ENCODE measurements at places on chromosomes 2 and 18.

DNA sequence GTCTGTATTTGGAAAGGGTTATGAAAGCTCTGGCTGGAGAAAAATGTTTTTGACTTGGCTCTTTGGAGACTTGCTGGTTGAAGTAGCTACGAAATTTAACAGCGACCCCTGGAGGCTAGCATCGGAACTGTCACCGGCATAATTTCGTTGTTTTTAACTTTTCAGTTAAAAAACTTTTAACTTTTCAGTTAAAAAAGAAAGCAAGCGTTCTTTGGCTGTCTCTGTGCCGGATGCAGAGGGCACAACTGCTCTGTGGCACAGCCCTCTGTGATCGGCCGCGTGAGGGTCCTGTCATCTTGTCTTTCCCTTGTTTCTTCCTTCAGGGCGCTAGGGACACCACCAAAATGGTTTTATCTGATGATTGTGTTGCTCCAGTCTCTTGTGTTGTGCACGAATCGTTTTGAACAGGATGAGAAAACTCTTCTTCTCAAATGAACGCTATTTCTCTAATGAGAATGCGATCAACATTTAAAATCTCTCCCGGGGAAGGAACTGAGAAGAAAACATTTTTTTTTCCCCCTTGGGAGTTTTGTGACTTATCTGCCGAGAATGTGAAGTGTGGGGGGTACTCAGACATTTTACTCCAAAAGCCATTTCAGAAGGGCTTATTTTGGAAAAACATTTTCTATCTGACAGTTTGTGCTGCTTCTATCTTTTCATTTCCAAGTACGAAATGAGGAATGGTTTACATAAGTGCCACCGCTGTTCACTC lies 57.1 kb downstream of the ADCYAP1 start:
- DNase-seq, result no peak

DNA sequence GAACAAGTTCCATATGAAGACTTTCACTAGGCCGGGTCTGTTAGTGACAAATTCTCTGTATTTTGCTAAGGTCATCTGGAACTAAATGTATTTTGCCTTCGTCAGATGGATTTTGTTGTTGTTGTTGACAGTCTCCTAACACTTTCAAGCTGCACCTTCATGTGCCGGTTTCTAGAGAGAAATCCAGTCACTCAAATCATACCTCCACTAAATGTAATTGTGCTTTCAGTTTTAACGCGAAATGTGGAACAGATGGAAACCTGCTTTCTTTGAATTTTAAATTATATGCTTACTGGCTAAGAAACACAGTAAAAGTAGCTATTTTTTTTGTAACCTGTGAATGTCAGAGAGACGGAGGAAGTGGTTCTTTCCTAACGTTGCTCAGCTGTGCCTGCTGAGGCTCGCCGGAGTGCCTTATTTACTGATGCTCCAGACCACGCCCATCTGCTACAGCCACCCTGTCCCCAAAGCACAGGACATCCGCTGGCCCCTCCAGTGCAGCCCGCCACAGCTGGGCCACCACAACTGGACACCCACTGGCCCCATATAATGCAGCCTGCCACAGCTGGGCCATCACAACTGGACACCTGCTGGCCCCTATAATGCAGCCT lies 134.7 kb downstream of the PXDN start:
- DNase-seq, result no peak

DNA sequence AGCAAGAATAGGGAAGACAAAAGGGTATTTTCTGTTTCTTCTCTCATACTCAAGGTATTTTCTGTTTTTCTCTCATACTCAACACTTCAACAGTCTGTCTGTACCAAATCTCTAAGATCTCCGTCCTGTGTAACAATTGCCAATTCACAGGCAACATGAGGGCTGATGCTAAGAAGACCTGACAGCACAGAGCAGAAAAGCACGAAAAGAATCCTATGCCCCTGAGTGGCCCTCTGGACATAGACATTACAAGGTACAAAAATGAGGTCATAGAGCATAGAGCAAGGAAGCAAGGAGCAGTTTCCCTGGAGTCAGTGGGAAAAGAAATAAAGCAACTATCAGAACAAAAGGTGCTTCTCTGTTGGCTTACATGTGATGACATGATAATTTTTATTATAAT lies 1612.6 kb upstream of the CELF4 start:
- DNase-seq, result no peak

- no peak for DNase-seq
Observed at GRCh38 chr18:63311118-63312018, 8.2 kb downstream of the BCL2 start.

DNA sequence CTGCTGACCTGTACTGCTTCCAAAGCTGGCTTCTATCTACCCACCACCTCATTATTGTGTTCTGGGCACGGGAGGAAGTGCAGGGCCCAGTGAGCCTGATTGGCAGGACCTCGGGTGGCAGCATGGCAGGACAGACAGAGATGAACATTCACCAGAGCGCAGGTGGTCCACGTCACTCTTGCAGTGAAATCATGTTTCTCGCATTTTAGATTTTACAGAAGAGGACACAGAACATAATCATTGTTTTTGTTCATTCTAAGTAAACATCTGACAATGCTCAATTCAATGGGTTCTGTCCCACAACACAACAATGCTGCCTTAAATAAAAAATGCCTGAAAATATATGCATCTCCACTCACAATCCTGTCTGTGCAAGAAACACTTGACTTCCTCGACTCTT lies 11.5 kb upstream of the BIN1 start:
- DNase-seq, result no peak

DNA sequence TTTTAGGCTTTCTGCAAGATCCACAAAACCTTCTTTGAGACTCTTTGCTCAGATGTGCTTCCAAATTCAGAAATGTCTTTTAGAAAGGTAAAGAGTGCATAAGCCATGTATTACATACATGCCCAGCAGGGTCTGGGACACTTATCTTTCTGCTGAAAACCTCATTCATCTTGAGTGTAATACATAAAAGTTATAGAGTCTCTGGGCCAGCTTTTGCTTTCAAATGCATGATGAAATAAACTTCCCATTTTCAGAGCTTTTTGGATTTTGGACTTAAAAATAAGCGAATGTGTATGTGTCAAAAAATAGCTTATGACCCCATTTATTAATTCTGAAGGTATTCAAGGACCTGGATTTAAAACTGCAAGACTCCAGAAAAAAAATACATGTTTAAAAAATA lies 8.0 kb downstream of the CYRIA start:
- DNase-seq, result no peak

GRCh38 chr18:48345596-48345995 lies 63.6 kb downstream of the ZBTB7C start:
- DNase-seq, result no peak

DNA sequence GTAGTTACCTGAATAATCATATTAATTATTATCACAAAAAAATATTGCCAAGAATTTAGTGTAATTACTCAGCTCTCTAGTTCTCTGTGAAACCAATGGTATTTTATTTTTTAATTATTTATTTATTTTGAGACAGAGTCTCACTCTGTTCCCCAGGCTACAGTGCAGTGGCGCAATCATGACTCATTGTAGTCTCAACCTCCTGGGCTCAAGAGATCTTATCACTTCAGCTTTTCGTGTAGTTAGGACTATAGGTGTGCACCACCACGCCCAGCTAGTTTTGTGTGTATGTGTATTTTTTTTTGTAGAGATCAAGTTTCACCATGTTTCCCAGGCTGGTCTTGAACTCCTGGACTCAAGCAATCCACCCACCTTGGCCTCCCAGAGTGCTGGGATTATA lies 440.4 kb upstream of the CDH20 start:
- no peak for DNase-seq

- no peak for DNase-seq
Observed at GRCh38 chr2:86226070-86226469, 26.8 kb downstream of the MRPL35 start.

DNA sequence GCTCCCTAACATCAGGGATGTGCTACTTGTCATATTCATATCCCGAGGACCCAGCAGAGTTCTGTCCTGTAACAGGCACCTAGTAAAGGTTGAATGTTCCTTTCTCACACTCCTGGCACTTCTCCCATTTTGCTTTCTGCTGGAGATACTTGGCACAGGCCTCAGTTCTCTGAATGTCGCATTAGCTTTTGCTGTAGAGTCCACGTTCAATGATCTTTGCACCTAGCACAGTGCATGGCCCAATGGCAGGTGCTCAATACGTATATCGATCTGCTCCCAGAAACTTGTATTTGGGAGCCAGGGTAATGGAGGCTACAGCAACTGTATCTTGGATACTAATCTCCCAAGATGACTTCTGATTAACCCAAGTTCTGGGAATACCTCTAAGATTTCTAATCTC lies 24.8 kb upstream of the VPS4B start:
- no peak for DNase-seq

GRCh38 chr18:54679318-54680149 lies 88.5 kb downstream of the DYNAP start:
- no peak for DNase-seq

GRCh38 chr2:114543236-114543766 lies 100.9 kb downstream of the DPP10 start:
- DNase-seq, result no peak

DNA sequence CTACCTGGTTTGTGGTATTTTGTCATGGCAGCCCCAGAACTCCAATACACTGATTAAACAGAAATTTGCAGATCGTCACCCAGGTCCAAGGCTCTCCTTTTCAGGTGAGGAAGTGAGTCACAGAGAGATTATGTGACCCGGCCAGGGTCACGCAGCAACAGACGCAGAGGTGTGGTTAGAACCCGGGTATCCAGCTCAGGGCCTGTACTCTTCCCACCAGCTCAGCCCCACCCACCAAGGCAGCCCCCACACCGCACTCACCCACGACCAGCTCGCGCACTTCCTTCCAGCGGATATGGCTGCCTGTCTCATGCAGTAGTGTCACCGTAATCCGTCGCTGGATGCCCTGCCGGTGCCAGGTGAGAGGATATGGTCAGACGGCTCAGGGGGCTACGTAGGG lies 48.1 kb downstream of the AQP12A start:
- DNase-seq, result no peak

DNA sequence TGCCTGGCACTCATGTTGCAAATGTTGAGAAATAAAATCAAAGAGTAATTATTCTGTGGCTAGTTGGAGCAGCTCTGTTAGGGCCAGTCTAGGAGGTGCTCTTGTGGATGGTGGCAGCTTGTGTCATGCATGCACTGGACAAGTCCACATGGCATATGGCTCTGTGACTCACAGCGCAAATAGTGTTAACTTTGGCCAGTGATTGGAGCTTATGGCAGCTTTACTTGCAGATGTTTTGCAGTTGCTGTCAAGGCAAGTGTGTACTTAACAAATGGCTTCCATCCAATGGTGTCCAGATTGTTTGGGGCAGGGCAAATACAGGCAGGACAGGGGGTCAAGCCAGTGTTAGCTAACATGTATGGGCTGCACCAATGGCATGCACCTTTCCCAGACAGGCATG lies 26.1 kb upstream of the TMX3 start:
- no peak for DNase-seq

DNA sequence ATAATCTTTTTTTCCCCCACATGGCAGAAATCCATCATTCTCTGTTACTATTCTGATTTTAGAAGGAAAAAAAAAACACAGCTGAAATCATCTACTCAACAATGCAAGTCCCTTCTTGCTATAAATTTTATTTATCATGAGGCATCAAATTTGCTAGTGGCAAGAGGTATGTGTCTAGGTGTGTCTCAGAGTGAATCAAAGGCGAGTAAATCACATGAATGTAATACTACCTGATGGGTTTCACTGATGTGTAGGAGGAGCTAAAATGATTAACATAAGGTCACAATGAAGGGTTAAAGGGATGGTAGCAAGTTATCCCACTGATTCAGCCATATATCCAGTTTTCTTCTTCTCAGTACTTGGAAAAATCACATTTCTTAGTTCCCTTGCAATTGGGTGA lies 24.5 kb upstream of the PELI1 start:
- DNase-seq, result no peak

- DNase-seq, result no peak
Observed at GRCh38 chr2:219368690-219369191, 19.0 kb downstream of the DNPEP start.

GRCh38 chr2:11610624-11611242 lies 59.3 kb downstream of the NTSR2 start:
- DNase-seq, result no peak

- DNase-seq, result no peak
Observed at GRCh38 chr2:157304811-157305722, 20.6 kb downstream of the ERMN start.

GRCh38 chr2:236718207-236718992 lies 148.8 kb downstream of the ACKR3 start:
- no peak for DNase-seq

DNA sequence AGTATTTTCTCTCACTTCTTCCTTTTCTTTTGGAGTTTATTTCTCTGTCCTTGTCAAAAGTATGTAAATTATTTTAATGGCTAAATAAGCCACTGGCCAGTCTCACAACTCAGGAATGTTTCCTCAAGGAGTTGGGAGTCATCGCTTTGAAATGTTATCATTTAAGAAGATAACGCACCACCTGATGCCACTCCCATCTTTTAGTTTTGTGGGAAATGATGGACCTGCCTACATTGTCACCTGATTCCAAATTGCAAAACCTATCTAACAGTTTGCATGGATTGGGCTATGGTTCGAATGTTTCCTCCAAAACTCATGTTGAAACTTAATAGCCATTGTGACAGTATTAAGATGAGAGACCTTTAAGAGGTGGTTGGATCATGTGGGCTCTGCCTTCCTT lies 32.4 kb upstream of the PPM1B start:
- no peak for DNase-seq

GRCh38 chr2:64730551-64731262 lies 77.0 kb upstream of the SERTAD2 start:
- DNase-seq, result no peak

- no peak for DNase-seq
Observed at GRCh38 chr2:159973325-159973724, 89.1 kb downstream of the PLA2R1 start.

DNA sequence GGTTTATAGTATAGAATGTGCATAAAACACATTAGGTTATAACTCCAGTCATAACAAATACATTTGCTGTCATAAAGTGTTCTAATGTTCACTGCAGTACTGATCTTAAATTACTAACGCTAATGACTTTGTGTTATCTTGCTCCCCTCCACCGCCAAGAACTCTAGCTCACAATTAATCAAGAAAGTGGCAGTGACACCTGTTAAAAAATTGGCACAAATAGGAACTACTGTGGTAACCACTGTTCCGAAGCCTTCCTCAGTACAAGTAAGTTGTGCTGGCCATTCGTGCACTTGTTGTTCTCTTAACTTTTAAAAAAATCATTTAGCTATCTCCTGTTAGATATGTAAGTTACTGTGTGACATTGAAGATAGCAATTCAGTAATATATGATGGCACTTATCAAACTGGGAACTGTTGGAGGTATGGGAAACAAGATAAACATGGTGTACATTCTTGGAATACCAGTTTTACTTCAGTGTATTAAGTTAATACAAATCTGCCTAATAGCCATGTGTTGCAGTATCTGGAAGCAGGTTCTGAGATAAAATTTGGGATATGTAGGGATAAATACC lies 41.2 kb downstream of the TAF4B start:
- DNase-seq, result no peak

- no peak for DNase-seq
Observed at GRCh38 chr2:2767837-2768236, 436.8 kb upstream of the MYT1L start.

- DNase-seq, result no peak
Observed at GRCh38 chr2:26894136-26894535, 46.2 kb downstream of the DPYSL5 start.

GRCh38 chr2:74512744-74513604 lies 1.3 kb upstream of the TLX2 start:
- no peak for DNase-seq

- DNase-seq, result no peak
Observed at GRCh38 chr2:233032551-233033320, at the start of gene NEU2. NEU2 (plus strand) TSS chr2:233032672; CDS start chr2:233032672, 0 bp downstream.
